Muscle of back (tissue), 13 donors: ENCODE measurements at places on chromosomes 1 and 21.

DNA sequence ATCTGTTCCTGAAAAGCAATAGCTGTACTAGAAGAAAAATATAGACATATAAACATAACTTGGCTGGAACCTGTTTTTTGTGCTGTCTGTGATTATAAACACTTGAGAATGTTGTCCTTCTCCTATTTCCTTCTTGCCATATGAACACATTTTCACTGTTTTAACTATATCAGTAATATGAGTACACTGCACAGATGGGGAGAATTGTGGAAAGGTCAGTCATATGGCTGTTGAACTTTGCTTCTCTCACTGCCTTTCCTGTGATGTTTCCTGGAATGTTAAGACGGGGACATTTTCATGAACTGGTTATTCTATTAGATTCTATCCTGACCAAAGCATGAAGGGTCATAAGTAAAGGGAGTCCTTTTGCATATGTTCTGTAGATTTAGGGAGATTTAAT lies 24.9 kb downstream of the HMCN1 start:
- DNase-seq: no peak

GRCh38 chr1:113320972-113321680 lies 69.2 kb upstream of the MAGI3 start:
- DNase-seq: no peak

DNA sequence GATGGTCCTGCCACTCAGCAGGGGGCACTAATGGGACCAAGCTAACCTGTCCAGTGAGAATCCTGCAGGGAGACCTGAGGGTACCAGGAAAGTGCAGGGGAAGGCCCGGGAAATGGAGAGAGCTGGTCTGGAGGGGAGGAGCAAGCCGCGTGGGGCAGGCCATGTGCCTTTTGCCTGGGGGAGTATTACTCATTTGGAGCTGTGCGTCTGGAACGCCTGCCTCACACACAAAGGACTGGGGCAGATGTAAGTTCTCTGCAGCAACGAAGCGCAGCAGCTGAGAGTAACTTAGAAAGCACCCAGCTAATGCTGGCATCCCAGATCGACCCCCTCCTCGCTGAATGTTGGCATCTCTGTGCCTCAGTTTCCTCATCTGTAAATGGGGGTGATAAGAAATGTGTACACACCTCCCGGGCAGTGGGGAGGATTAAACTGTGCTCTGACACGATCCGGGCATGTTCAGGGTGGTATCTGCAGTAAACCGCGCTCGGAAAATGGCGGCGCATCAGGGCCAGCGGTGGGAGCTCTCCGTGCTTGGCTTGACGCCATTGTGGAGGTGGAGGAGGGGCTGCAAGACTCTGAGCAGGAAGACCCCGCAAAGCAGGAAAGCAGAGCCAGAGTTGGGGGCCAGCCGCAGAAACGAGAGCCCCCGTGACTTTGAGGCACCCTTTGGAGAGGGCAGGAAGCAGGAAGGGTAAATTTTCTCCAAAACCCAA lies 212.5 kb downstream of the NPHP4 start:
- no peak for DNase-seq

- DNase-seq: no peak
Measured at GRCh38 chr1:79478160-79478559, 471.6 kb upstream of the ADGRL4 start.

- no peak for DNase-seq
Measured at GRCh38 chr1:58361134-58361533, 185.4 kb downstream of the OMA1 start.

DNA sequence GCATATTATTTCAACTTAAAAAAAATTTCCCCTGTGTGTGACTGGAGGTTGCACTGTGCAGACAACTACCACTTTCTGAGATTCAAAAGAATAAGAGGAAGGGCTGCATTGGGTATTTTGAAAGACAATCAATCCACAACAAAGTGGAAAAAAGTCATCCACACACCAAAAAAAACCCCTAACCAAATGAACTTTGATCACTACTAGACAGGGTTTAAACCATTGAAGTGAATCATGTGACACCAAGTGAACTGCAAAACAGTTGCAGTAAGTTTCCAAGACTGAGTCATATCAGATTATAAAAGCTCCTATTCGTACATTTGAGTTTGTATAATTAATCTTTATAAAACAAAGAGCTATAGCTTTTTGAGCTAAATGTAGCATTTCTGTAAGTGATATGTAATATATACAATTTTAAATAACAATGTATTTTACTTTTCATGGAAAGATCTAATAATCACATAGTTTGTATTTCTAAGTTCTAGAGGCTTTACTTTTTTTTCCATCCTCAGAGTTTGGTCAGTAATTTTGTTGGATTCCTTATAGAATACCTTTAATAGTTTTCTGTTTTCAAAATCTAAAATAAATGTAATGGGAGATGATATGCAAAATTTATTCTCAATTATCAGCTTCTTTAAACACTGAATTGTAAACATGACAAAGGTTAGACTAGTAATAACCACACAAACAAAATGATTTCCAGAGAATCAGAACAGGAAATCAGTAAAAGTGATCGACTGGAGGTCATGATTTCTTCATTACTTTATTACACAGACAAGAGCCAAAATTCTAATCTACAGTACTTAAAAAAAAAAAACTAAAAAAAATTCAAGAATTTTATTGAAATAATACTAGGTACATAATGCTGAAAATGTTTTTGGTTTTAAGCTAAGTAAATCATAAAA lies 50.5 kb upstream of the GFI1 start:
- no peak for DNase-seq

GRCh38 chr1:56451491-56451890 lies 127.9 kb downstream of the PLPP3 start:
- DNase-seq: no peak

DNA sequence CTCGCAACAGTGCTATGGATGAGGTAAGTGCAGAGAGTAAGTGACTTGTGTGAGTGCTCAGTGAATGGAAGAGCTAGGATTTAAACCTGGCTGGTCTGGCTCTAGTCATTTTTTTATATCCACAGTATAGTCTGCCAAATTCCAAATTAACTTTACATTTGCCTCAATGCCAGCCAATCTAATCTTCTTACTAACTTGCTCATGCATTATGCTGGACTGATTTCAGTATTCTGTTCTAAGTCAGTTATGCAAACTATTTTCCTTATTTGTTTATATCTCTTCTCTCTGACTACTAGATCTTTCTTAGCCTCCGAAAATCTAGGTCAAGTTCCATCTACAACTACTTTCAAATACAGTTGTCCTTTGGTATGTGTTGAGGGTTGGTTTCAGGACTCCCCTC lies 133.3 kb downstream of the XPR1 start:
- DNase-seq: no peak

GRCh38 chr1:39729030-39729429 lies 9.7 kb upstream of the PPIE start:
- no peak for DNase-seq

- no peak for DNase-seq
Measured at GRCh38 chr1:222084996-222085395, 343.1 kb upstream of the DUSP10 start.

DNA sequence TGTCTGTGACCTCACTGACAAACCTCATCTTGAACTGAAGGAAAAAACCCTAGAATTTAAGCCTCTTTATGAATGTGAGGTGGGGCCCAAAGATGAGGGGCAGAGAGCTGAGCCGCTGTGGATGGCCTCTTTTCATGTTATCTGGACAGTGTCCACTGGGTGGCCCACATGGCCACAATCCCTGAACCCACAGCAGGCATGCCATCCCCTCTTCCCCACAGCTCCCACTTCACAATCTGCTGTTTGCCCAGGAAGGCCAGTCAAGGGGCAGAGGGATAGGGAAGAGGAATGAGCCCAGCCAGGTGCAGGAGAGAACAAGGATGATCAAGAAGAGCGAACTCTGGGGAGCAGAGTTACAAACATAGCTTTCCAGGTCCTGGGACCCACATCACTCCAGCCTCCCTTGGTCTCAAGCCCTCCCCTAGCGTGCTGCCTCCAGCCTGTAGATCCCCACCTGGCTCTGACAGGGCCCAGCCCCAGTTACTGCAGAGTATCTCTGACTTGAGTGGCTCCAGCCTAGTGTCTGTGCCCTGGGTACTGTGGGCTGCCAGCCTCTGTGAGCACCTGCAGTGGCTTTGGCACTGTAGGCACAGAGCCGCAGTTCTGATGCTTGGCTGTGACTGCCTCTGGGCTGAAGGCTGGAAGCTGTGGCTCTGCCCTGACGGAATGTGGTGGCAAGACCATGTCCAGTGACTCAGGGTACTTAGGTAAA lies 1.9 kb upstream of the SLFNL1 start:
- DNase-seq: no peak

DNA sequence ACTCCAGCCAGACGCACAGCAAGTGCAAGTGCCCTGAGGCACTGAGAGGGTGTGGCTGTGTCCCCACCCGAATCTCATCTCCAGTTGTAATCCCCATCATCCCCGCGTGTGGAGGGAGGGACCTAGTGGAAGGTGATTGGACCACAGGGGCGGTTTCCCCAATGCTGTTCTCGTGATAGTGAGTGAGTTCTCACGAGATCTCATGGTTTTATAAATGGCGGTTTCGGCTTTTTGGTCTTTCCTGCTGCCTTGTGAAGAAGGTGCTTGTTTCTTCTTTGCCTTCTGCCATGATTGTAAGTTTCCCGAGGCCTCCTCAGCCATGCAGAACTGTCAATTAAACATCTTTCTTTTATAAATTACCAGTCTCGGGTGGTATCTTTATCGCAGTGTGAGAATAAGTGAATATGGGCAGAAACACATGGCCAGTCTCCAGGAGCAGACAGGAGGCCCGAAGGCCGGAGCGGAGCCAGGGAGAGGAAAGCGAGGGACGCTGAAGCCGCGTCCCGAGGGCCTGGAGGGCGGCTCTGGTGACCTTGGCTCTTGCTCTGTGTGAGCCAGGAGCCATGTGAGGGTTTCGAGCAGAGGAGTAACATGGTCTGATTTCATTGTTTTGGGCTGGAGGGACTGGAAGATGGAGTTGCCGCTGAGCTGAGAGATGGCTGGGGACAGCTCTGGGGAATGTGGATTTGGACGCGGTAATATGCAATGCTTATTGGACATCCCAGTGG lies 76.0 kb upstream of the C1orf174 start:
- no peak for DNase-seq

DNA sequence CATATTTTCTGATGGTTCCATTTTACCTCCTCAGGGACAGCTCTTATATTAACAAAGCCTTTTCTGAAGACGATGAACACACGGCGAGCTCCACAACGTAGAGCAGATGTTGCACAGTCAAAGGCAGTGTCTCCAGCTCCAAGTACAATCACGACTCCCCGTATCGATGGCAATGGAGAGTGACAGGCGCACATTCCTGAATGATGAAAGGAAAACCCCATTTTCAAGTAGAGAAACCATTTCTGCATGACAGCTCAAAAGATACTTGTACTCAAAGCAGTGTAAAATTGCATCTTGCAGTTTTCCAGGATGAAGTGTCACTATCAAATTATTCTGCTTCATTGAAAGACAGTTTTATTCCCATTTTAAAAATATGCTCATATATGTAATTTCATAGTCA lies 327.6 kb downstream of the DPYD start:
- no peak for DNase-seq

GRCh38 chr21:24509131-24509530 lies 1098.2 kb downstream of the MRPL39 start:
- DNase-seq: no peak

DNA sequence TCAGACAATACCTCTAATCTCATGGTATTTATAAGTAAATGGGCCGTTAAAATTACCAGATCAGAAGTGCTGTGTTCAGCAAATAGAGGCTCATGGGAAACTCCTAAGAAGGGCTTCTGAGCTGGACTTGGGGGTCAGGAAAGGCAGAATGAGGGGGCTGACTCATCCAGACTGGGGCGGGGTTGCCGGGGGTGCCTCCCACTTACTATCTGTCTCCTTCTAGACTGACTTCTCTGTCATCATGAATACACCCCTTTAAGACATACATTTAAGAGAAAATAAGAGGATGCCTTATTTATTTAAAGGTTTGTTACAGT lies 96.0 kb upstream of the ERRFI1 start:
- DNase-seq: no peak

DNA sequence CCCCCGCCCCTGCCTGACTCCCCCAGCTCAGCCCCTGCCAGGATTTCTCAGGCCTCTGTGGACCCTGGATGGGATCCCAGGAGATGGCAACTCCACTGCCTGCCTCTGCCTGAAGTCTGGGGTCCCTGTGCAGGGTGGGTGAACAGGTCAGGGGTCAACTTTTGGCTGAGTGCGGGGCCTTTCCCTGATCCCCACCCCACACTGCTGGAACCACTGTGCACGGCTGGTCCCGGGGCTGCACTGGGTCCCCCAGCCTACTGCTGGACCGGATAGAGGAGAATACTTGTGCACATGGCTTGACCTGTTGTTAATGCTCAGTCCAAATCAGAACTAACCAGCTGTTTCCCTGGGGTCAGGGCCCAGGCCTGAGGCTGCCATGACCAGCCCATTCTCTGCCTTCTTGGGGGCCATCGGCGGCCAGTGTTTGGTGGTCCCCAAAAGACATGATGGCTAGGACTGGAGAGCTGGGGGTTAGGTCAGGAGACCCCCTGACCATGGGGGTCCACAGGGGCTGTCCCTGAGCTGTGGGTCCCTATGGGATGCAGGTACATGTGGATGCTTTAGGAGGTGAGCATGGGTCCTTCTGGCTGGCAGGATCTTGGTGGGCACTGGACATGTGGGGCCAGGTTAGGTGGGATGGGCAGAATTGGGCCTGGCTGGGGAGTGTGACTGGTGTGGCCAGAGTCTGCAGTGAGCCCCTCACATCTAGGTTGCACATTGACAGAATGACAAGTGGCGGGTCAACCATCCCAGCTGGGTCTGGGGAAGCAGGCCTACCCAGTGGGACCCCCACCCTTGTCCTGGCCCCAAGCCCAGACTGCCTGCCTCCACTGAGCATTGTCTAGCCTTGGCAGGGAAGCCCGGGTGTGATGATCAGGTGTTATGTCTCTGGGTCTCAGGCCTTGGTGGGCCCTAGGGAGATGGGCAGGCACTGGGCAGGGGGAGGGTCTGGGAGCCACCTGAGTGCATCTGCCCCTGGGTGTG lies 19.0 kb upstream of the ZNF678 start:
- no peak for DNase-seq

DNA sequence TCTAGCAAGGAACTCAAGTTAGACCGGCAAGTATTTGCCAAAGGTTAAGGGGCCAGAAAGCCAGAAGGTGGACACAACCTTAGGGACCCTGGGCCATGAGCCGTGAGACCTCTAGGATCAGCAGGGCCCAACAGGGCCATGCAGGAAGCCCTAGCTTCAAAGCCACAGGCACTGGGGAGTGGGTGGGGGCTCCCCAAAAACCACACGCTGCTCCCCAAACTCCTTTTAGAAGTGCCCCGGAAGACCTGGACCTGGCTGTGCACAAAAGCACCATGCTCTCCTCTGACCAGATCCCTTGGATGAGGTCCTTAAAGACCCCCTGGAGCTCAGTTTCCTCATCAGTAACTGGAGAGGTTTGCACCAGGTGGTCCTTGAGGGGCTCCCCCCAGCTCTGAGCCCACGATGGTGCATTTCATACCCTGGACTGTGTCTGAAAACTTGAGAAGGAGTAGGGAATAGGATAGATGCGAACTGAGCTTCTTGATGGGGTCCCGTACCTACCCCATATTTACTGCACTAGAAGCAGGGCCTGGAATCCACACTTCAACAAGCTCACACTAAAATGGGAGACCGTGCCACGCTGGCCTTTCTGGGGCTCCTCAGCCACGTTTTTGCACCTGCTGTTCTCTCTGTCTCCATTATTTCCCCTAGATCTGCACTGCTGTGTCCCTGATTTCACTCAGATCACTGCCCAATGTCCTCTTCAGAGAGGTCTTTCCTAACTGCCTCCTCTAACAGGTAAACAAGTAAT lies 40.6 kb upstream of the LBR start:
- DNase-seq: no peak

GRCh38 chr21:16974060-16974459 lies 538.8 kb upstream of the CXADR start:
- DNase-seq: no peak

GRCh38 chr1:30040081-30041019 lies 683.0 kb downstream of the MATN1 start:
- no peak for DNase-seq
